ENCODE measurements at places on chromosomes 1 and 21.
A peak's percentile ranks its signal among the peaks of the same experiment; 100 is the strongest.

DNA sequence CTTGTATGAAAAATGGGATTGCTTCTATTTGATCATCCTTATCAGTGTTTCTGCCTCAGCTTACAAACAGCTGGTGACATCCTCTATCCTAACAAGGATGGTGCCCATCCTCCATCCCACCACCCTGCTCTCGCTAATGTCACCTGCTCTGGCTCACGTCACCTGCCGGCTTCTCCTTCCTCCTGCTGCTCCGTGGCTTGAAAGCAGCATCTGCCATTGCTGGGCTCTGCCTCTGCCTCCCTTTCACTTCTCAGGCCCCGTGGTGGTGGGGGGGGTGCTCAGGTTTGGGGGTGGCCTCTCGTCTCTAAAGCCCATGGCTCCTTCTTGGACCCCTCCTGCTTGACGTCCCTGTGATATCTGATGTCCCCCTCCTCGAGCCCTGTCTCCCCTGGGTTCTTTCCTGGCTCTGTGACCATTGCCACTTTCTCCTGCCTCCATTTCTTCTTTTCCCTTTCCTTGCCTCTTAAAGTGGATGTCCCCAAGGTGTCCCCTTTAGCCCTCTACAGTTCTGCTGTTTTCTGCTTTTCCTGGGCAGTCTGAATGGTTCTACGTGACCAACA is 135.5 kb upstream of the ERRFI1 start:
- DNase-seq: no peak

DNA sequence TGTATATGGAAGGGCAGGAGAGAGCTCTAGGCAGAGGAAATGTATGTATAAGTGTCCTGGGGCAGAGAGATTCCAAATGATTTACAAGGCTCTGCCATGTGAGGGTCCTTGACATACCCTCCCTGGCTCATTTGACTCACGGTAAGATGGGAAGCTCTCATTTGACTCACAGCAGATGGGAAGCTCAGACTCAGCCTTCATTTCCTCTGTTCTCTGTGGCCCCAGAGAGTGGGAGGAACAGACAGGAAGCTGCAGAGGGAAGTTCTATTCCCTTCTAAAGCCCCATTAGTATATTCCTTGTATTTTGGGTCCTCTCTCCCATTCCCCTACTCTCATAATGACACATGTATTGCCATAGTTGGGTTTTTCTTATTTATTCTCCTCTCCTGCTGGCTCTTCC is 44.9 kb downstream of the FOXD2 start:
- DNase-seq: no peak

DNA sequence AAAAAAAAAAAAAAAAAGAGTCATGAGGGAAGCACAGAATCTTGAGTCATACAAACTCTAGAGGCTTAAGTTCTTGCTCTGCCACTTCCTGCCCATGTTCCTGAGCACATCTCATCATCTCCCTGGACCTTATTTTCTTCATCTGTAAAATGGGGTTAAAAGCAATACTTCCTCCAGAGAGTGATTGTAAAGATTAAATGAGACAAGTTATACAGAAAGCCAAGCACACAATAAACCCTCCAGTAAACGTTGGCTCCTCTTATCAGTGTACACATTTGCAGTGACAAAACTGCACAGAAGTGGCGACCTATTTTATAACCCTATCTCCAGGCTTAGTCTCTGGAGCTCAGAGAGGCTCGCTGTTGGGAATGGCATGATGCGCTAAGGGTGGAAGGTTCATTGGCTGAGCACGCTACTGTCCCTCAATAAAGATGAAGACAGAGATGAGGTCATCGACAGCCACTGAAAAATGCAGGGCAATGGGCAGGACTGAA is 82.1 kb downstream of the RRAGC start:
- DNase-seq: no peak

- no peak for DNase-seq
Measured at GRCh38 chr1:168783458-168784210, 54.6 kb upstream of the DPT start.

GRCh38 chr1:26541431-26541815 is 11.9 kb downstream of the RPS6KA1 start:
- DNase-seq: no peak

DNA sequence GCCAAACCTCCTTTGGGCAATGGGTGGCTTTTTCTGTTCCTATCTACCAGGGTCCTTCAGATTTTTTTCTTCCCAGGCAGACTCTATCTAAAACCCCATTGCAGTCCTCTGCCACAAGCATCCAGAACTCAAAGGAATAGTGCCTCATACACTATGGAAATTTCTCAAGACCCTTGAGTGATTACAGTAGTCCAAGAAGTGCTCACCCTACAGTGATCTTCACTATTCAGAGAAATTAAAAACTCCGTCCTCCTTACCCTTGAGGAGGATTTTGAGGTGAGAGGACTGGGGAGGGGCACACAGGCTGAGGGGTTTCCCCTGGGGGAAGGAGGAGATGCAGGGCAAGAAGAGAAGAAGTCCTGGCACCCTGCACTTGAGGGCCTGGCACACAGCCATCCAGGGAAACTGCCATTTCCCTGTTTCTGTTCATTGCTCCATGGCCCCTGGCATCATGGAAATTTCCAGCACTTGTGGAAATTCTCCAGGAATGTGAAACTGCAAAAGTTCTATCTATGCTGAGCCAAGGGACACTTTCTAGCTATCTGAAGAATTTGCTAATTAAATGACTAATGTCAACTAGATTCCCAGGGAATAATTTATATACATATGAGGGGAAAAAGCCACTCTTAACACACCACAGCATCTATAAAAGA is 102.5 kb upstream of the ATP1B1 start:
- DNase-seq: no peak

DNA sequence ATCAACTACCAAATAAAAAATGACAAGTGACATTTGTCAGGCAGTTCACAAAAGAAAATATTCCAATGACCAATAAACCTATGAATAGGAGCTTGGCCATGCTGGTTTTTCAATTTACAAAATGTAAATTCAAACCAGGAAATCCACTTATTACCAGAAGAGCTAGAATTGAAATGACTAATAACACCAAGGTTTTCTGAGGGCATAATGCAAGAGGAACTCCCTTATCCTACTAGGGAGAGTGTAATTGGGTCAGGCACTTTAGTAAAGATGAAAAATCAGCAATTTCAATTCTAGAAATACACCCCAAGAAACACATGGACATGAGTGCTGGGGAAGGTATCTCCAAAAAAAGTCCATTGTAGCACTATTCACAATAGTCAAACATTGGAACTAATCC is 16.7 kb upstream of the TIAM1 start:
- no peak for DNase-seq

DNA sequence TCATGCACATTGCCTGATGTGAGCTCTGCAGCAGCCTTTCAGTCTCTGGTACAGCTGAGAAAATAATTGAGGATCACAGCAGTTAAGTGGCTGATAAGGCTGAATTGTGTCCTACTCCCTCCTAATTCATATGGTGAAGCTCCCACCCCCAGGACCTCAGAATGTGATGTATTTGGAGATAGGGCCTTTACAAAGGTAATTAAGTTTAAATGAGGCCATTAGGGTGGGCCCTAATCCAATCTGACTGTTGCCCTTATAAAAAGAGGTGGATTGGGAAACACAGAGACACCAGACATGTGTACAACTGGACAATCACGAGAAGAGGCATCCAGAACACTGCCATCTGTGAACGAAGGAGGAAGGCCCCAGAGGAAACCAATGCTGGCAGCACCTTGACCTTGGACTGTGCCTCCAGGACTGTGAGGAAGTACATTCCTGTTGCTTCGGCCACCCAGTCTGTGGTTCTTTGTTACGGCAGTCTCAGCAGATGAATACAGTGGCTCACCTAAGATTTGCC is 148.1 kb downstream of the TRABD2B start:
- DNase-seq: no peak

- DNase-seq: no peak
Measured at GRCh38 chr21:31011412-31011811, 26.9 kb downstream of the KRTAP19-8 start.

DNA sequence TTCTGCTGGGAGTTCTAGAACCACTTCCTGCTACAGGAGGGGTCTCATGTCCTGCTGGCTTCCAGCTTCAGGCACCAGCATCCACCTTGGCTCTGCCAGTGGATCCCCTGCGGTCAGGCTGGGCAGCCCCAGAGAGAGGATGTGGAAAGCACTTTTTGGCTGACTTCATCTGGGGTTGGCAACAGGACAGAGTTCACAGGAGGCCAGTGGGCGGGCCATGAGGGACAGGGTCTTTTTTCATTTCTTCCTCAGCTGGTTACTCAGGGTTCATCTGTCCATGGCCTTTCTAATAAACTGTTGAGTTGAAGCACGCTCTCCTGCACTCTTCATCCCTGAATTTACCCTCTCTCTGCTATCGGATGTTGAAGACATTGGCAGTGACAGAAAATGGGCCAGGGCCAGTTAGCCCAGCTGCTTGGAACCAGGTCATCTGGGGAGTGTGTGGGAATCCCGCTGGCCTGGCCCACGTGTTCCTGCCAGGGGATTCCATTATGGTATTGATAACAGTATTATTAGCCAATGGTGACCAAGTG is 45.2 kb downstream of the RPS6KA1 start:
- DNase-seq: no peak

DNA sequence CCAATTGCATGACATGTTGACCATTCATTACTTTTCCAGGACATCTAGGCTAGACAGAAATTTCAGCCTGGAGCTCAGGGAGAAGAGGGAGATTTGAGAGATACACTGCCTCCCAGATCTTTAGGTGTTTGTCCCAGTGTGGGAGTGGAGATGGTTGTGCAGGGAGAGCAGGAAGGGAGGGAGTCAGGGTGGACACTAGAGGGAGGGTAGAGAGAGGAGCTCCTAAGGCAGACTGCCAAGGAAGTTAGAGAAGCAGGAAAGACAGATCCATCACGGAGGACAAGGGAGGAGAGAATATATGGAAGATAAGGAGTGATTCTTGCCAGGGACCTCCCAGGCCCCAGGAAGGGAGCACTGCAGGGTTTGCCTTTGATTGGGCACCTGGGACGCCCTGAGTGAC is 8.7 kb downstream of the CDCA8 start:
- no peak for DNase-seq

- peak; percentile 63 for DNase-seq
Measured at GRCh38 chr1:19240673-19241538, 10.4 kb downstream of the EMC1 start.

DNA sequence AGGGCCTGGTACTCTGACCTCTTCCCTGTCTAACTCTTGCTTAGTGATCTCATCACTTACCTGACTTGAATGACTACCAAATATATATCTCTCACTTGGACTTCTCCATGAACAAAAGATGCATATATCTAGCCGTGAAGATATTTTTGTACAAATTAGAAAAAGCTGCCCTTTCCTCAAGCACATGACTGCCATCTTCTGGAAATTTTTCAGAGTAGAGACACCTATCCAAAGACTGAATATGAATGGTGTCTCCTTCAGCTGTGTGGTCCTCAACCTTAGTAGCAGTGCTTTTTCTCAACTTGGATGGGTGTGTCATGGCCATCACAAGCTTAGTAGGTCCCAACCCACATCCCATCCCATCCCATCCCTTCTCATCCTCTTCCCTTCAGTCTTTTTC is 142.3 kb downstream of the DNM3 start:
- no peak for DNase-seq

GRCh38 chr1:50417507-50417906 is 5.7 kb downstream of the DMRTA2 start:
- DNase-seq: no peak

DNA sequence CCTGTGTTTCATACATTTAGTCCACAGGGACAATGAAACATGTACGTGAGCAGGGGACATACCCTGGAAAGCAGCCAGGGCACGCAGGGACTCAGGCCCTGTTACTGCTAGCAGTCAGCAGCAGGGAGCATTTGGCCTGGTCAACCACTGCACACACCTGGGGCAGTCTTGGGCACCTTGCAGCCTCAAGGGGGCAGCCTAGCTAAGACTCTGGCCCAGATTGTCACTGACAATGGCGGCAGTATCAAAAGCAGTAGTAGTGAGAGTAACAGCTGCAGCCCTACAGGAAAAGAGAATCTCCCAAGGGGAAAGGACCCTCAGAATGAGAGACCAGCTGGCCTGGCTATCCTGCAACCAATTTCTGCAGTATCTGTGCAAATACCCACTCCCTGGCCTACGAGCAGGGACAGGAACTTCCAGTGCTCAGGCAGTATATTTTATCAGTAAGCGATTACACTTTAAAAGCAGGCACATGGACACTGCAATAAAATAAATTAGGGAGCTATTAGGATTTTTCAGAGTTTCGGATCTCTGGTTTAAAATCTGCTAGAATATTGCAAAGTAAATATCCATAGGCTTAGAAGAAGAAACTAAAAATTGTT is 475.6 kb downstream of the LTN1 start:
- peak; percentile 95 for DNase-seq

- DNase-seq: peak; percentile 61
Measured at GRCh38 chr1:232143315-232143886, 486.5 kb downstream of the SIPA1L2 start.

DNA sequence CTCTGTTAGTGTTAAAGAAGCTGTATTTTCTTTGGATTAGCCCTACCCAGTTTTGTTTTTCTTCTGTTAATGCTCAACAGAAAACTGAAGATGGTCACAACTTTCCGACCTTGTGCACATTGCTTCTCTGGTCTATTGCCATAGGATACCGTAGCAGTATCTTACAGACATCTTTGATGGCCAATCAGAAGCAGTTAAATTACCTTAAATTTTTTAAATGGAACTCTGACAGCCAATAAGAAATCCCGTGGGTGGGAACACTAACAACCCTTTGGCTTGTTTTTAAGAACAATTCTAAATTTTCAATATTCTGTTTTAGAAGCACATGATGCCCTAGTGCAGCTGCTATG is 17.2 kb downstream of the NFYC start:
- DNase-seq: peak; percentile 85

- DNase-seq: no peak
Measured at GRCh38 chr21:17949421-17949820, 130.3 kb upstream of the C21orf91 start.

- DNase-seq: no peak
Measured at GRCh38 chr1:61337441-61337951, 255.1 kb downstream of the NFIA start.

DNA sequence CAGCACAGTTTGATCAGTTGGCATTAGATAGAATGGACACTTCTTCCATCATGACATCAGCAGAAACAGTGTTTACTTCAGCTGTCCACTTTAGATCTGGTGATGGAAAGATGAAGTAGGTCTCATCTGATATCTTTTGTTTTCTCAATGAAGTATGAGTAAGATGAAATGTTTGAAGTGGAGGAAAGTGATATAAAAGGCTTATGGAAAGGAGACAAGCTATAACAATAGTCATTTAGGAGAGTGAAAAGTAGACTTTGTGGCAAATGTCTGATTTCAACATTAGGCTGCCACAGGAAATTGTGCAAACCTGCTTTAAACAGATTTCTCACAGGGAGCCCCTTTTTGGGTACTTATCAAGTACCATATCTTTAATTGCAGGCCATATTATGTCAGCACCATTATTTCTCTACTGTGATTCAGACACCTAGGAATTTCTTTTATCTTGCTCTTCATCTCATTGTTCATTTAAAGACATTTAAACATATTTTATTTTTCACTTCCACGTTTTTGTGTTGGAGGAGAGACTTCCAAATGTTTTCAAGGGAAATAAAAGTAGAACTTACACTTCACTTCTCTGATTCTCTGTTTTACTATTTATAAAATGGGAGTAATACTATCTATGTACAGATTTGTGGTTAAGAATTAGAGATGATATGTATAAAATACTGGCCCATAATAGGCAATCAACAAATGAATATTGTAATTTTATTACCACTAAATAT is 18.1 kb downstream of the PDC start:
- DNase-seq: no peak

Data from NCI-H524 treated with DMSO at 0.1 percent for 48 hours (cell line).